IPS DF 19.7 (cell line): ENCODE measurements at places on chromosomes 13 and 19.

DNA sequence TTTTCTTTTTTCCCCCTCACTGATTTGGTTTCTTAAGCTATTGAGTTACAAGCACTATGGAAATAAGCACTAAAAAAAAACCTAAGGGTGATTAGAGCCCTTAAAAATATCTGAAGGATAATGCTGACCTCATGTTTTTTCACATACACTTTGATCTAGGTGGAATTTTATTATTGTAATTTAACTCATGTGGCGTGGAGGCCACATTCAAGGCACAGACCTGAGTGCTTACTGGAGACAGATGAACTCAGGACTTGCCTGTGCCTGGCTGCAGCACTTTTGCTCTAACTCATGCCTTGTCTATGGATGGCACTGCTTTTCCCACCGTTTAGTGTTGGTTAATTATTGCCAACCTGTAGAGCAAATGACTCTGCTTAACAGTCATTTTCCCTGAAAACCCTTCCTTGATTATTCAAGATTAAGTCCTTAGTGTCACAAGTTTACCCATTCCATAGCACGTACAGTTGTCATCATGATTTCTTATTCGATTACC, 541.4 kb downstream of the GPC6 start:
- no peak for DNase-seq

GRCh38 chr13:50928102-50928501, 18.5 kb downstream of the RNASEH2B start:
- no peak for DNase-seq

DNA sequence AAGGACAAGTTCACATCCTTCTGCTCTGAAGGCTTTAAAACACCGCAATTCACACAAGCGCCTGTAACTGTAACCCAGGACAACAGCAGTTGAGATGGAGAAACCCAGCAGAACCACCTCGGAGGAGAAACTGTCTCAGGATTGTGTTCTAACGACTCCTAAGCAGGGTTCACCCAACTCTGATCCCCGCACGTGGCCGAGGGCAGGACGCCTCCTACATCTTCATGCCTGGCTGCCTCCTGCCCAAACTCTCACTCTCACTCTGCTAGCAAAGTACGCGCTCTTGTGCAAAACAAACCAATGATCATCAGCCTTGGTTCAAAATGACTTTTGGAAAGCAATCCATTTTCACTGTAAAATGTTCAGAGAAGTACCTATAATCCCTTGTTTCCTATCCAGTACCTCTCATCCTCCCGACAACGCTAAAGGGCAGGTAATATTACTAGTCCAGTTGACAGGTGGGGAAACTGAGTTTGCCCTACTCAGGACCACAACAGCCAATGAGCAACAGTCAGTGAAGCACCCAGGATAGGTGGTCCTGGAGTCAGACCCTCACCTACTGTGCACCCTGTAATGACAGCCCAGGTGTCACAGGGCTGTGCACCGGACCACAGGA, 25.6 kb downstream of the EPS15L1 start:
- DNase-seq, result no peak

DNA sequence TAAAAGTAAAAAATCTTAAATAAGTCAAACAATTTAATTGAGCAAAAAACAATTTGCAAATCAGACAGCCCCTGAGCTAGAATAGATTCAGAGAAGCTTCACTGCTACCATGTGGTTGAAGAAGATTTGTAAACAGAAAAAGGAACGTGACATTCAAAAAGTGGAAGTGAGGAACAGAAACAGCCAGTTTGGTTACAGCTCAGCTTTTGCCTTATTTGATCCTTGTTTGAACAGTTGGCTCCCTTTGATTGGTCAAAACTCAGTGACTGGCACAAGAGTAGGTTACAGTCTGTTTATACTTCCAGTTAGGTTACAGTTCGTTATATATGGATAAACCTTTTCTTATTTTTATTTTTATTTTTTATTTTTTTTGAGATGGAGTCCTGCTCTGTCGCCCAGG, 5.8 kb downstream of the ZNF221 start:
- no peak for DNase-seq

- DNase-seq, result no peak
Measured at GRCh38 chr13:94369972-94370436, 109.5 kb downstream of the DCT start.

DNA sequence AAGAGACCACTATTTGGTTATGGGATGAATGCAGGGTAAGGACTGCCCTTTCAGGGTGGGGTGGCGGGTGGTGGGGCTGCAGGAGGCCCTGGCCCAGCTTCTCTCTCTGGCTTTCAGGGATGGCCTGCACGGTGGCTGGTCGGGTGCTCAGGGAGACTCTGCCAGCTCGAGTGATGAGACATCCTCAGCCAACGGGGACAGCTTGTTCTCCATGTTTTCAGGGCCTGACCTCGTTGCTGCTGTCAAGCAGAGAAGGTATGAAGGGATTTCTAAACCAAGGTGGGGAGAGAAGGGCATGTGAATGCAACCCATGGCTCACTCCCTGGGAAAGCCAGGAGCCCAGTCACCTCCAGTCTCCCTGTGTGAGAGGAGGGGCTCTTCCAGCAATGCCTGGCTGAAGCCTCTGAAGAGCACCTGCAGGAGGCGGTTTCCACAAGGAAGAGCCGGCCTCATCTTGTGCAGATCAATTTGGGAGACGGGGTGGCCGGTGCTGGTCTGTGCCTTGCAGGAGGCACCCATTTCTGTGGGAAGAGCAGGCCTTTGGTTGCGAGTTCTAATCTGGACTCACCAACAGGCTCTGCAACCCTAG, 16.0 kb upstream of the GPI start:
- DNase-seq, result no peak

- no peak for DNase-seq
Measured at GRCh38 chr13:98892077-98892476, 85.8 kb downstream of the DOCK9 start.

DNA sequence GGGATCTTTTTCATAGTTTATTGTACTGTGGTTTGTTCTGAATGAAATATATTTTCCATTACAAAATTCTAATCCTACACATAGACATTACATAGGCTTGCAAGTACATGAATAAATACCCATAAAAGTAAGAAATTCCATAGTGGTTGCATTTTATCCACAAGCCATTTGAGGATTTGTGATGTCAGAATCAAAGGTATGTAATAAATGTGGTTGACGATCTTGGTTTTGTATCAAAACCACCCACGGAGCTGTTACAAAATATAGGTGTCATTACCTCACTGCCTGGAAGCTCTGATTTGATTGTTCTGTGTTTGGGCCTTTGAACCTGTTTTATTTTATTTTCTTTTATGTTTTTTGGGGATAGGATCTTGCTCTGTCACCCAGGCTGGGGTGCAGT, 125.1 kb downstream of the NALCN start:
- DNase-seq, result no peak

GRCh38 chr13:42211704-42212464, 60.1 kb upstream of the AKAP11 start:
- no peak for DNase-seq

DNA sequence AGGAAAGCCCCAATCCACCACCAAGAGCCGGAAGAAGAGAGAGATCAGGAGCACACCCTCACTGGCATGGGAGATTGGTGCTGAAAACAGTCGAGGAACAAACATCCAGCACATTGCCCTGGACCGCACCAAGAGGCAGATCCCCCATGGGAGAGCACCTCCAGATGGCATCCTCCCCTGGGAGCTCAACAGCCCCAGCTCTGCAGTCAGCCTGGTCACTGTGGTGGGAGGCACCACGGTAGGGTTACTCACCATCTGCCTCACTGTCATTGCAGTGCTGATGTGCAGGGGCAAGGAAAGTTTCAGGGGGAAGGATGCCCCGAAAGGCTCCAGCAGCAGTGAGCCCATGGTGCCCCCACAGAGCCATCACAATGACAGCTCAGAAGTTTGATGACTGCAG, 110.2 kb downstream of the STOML3 start:
- DNase-seq, result no peak

GRCh38 chr13:71626421-71627117, 240.4 kb downstream of the DACH1 start:
- no peak for DNase-seq

DNA sequence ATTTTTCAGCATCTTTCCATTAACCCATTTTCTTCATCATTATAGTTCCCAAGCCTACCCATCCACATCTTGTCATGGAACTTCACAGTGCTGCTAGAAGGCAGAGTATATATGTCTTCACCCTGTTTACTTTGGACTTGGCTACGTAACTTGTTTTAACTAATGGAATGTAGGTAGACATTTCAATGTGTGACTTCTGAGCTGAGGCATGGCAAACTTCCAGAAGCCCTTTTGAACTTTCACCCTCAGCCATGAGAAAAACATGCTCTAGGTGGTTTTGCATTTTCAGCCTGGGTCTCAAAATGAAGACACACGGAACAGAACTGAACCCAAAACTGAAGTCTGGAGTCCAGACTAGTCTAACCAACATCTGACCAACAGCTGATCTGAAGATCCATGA, 3.2 kb downstream of the TEX30 start:
- no peak for DNase-seq

DNA sequence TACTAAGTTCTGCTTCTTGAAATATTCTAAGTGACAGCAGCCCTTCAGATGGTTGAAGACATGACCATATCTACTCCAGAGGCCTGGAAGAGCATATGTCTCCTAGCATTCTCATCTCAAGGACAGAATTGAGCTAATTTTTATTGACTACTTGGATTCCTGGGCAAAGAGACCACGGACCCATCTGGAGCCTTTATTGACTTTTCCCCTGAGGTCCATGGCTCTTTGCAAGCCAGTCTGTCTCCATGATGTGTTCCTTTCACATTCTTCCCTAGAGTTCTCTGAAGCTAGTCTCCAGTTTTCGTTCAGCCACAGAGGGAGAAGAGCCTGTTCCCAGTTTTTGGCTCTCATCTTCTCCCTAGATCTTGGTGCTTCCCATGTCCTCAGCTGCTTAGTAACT, 202.7 kb downstream of the PCCA start:
- no peak for DNase-seq

DNA sequence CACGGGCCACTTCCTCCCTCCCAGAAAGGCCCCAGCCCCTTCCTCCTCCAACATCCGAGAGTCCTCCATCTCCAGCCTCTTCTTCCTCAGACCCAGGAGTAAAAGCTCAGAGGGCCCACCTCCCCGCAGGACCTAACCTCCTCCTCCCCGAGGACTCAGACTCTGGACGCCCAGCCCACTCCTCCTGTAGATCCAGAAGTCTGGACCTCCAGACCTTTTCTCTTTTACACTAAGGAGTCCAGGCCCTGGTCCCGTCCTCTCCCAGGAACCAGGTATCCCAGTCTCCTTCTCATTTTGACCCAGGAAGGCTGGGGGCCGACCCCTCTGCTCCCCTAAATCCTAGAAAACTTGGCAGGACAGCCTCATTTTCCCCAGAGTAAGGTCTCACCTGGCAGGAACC, 1.9 kb upstream of the KLK8 start:
- DNase-seq, result no peak

DNA sequence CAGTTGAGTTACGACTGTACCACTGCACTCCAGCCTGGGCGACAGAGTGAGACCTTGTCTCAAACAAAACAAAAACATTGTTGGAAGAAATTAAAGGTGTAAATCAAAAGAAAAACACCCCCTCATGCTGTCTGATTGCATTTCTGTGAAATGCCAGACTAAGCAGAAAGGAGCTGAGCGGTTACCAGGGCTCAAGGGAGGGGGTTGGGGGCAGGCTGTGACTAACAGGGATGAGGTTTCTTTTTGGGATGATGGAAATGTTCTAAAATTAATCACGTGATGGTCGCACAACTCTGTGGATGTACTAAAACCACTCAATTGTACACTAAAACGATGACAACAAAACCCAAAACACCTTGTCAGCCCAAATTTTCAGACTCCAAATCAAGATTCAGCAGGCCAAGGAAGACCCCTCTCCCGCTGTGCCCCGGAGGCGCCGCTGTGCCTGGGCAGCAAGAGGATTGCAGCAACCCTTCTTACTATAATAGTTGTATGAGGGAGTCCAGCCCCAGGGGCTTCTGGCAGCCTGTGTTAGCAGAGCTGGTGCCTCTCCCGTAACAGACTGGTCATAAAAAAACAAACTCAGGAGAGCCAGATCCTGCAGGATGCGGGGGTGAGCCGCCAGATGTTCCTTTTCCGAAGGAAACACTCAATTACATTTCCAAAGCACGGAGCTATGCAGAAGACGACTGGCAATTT, 20.9 kb downstream of the CAPS start:
- DNase-seq, result no peak

DNA sequence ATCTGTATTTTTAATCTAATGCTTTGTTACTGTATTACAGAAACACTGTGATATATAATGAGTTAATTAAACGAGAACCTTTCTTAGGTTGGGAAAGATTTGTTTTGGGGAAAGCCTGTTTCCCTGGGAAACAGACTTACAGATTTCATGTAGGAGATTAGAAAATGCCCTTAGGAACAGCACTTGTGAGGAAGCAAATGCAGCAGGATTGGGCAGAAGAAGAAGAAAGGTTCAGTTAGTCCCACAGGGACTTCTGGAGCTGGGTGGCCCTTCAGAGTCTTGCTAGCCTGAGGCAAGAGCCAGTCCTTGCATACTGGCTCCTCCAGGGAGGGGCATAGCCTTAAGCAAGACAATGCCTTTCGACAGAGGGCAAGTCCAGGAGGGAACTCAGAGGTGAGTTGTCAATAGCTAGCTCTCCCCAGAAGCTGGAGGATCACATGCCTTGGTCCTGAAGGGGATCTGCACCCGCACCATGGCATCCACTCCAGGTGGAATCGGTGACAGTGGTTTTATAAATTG, 36.8 kb downstream of the N4BP2L1 start:
- no peak for DNase-seq

GRCh38 chr19:15378534-15379082, 979 bp downstream of the AKAP8 start:
- DNase-seq, result no peak

- no peak for DNase-seq
Measured at GRCh38 chr19:12629215-12629614, 18.5 kb downstream of the ZNF791 start.

DNA sequence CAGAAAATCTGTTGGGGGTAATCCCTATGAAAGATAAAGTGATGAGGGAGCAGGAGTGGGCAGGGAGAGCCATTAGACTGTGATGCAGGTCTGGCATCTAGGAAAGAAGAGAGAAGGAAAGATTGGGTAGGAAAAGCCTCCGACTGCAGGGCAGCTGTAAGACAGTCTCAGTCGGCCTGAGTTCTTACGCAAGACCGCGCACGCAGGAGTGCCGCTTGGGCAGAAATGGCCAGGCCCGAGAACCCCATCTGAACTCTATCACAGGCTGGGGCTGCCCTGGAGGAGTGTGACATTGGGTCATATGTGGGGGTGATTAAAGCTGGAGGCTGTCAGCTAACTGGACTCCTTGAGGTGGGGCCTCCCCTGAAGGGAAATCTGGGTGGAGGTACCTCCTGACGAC, 13.9 kb upstream of the FBXL3 start:
- DNase-seq, result no peak

DNA sequence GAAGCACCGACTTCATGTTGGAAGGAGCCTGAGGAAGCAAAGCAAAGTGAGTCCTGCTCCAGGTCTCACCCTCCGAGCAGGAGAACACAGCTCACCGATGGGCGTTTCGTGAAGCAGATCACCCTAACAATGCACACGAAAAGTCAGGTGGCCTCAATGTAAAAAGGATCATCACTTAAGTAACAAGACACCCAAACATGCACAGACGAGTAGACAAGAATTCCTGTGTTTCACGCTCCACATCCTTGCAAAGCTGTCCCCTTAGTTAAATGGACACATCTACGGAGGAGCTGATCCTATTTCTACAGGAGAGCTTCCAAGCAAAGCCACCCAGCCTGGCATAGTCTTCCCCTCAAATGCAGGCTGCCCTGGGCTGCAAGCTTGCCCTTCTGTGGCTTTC, 66.2 kb downstream of the SLC15A1 start:
- no peak for DNase-seq
